ENCODE measurements at places on chromosomes 3 and 15.

- no peak for DNase-seq
Observed at GRCh38 chr3:63497641-63498040, 154.8 kb upstream of the SNTN start.

- DNase-seq = peak; percentile 59
Observed at GRCh38 chr3:159322322-159322939, 520.6 kb downstream of the MFSD1 start.

GRCh38 chr15:72237029-72237852 lies 6.3 kb upstream of the PKM start:
- DNase-seq = no peak

- DNase-seq = no peak
Observed at GRCh38 chr3:59189526-59189925, 139.7 kb upstream of the CFAP20DC start.

GRCh38 chr3:107630779-107631178 lies 108.0 kb downstream of the BBX start:
- no peak for DNase-seq

DNA sequence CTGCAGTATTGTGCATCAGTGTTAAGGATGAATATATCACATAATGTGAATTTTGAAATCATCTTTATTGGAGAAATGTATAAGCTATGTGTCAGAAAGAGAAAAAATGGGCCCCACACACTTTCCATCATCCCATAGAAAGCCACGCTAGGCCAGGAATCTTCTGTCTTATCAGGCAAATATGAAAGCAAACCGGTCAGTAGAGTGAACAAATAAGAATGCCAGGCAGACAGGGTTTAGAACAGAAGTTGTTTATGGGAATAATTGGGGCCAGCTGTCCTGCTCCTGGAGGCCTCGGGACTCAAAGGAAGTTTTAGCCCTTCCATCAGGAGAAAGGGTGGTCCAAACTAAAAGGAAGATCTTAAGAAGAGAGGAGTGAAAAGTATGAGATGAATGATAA lies 39.5 kb downstream of the ZNF280D start:
- no peak for DNase-seq

DNA sequence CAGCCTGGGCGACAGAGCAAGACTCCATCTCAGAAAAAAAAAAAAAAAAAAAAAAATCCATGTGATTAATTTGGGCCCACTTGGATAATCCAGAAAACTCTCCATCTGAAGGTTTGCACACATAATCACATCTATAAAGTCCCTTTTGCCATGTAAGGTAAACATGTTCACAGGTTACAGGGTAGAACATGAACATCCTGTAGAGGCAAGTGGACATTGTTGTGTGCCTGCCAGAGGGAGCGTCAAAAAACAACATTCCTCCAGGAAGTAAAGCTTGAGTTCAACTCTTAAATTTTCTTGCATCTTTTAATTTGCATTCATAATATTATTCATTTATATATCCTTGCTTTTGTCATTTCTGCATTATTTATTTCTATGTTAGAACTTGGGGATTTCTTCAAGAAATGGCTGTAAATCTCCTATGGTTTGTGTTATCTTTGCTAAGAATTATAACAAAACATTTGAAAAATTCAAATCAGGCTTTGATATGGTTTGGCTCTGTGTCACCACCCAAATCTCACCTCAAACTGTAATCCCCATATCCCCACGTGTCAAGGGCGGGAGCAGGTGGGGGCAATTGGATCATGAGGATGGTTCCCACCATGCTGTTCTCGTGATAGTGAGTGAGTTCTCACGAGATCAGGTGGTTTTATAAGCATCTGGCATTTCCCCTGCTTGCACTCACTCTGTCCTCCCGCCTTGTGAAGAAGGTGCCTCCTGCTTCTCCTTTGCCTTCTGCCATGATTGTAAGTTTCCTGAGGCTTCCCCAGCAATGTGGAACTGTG lies 11.3 kb upstream of the TTBK2 start:
- no peak for DNase-seq

- no peak for DNase-seq
Observed at GRCh38 chr3:171255236-171255806, 204.9 kb downstream of the TNIK start.

GRCh38 chr3:180680097-180680430 lies 775 bp upstream of the CCDC39 start:
- peak; percentile 36 for DNase-seq

GRCh38 chr3:56052188-56052587 lies 416.1 kb downstream of the ERC2 start:
- no peak for DNase-seq

- no peak for DNase-seq
Observed at GRCh38 chr15:78922527-78922926, 22.3 kb downstream of the CTSH start.

GRCh38 chr3:53346514-53346913 lies 829 bp downstream of the DCP1A start:
- DNase-seq = no peak

GRCh38 chr3:182713743-182714517 lies 79.4 kb upstream of the ATP11B start:
- DNase-seq = no peak
